Mucosa of descending colon (tissue), 3 donors: ENCODE measurements at places on chromosomes 12 and 14. TPM values are rescaled to one million over a fixed set of nuclear protein-coding genes. Genes with fewer than 3 reads are reported as not detected.

DNA sequence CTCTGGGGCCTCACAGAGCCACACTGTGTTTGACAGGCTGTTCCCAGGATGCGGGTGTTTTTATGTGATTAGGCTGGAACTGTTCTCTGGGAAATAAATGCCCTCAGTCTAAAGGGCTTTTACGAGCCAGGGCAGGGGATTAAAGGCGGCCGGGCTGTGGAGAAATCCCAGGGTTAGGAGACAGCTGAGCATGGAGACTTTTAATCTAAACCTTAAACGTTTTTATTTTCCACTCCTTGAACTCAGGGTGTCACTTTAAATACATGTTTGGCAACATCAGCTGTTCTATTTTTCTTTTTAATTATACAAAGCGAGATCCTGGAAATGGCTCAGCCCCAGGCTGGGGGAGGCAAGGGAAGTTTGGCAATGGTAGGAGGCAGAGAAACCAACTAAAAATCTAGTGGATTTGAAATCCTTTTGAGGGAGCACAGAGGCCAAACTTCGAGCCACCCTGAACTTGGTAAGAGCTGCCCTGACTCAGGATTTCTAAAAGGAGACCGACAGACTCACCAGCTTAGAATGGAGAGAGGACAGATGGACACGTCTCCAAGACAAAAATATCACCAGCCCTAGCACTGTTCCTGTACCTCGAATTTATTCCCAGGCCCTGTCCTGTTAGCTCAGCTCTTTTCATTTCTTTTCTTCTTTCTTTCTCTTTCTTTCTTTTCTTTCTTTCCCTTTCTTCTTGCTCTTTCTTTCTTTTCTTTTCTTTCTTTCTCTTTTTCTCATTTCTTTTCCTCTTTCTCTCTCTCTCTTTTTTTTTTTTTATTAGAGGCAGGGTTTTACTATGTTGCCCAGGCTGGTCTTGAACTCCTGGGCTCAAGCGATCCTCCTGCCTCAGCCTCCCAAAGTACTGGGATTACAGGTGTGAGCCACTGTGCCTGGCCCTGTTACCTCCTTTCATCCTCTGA, 15.8 kb upstream of the ORAI1 start:
- DNase-seq: no peak

- DNase-seq: no peak
These were observed 176.6 kb downstream of the EMP1 start for GRCh38 chr12:13373131-13373530.

Gene IQSEC3
- 2.3 TPM for total RNA-seq

Gene CNIH1
- 99.9 TPM for total RNA-seq
